ENCODE measurements at places on chromosomes 5 and 9.

- DNase-seq: no peak
Observed at GRCh38 chr9:104775574-104775936, 11.6 kb downstream of the NIPSNAP3B start.

- DNase-seq: no peak
Observed at GRCh38 chr5:37198842-37199241, 50.3 kb downstream of the CPLANE1 start.

GRCh38 chr9:87798261-87798833, 72.4 kb downstream of the CTSL start:
- no peak for DNase-seq

- DNase-seq: no peak
Observed at GRCh38 chr9:3768286-3768685, 242.5 kb upstream of the RFX3 start.

- DNase-seq: no peak
Observed at GRCh38 chr5:135709208-135709575, 125.3 kb upstream of the SLC25A48 start.

- DNase-seq: no peak
Observed at GRCh38 chr9:17272536-17272935, 137.7 kb downstream of the CNTLN start.

- DNase-seq: no peak
Observed at GRCh38 chr5:133510634-133511262, 101.6 kb downstream of the FSTL4 start.

- DNase-seq: no peak
Observed at GRCh38 chr9:98105006-98105405, 14.0 kb downstream of the TRIM14 start.

DNA sequence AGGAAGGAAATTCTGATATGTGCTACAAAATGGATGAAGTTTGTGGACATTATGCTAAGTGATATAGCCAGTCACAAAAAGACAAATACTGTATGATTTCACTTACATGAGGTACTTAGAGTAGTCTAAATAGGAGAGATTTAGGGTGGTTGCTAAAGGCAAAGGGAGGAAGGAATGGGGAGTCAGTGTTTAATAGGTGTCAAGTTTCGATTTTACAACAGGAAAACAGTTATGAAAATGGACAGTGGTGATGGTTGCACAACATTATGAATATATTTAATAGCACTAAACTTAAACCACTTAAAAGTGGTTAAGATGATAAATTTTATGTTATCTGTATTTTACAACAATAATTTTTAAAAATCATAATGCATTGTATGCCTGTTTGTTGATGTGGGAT, 40.4 kb upstream of the ECM2 start:
- DNase-seq: no peak

- no peak for DNase-seq
Observed at GRCh38 chr5:173041881-173042762, 14.0 kb upstream of the CREBRF start.

DNA sequence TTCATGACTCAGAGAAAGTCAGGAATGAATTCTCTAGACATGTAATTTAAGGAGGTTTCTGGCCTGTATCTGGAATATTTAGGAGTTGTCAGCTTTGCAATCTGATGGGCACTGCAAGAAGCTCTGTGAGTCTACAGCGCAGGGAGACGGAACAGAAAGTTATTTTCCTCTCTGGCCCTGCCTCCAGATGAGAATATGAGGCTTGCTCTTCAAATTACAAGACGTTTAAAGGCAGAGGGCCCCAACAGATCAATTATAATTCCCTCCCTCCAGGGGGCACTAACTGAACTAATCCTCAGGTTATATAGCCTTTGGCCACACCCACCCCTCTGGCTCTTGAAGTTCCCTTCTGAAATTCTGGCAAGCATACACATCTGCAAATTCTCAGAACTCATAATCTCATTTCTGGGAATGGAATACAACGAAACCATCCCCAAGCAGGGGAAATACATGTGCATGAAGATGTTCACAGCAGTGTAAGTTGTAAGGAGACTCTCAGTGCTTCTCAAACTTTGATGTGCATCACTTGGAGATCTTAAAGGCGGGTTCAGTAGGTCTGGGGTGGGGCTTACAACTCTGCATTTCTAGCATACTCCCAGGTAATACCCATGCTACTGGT, 307.6 kb downstream of the CWC27 start:
- no peak for DNase-seq

GRCh38 chr5:147466360-147466980, 43.4 kb downstream of the DPYSL3 start:
- DNase-seq: no peak

- no peak for DNase-seq
Observed at GRCh38 chr5:174839196-174839595, 114.8 kb downstream of the MSX2 start.

DNA sequence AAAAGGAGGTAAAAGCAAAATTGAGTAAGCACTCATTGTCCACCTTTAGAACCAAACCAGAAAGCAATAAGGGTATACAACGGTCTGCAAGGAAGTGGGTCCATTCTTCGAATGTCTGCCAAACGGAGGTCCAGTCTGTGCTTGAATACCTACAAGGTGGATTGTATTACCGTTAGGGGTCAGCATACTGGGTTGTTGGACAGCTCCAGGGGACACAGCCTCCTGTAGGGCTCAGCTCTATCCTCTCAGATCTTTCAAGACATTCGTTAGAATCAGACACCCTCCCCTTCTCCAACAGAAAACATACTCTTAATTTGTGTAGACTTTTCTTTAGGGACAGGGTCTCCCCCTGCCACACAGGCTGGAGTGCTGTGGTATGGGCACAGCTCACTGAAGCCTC, 5.5 kb downstream of the ASTN2 start:
- DNase-seq: no peak

- no peak for DNase-seq
Observed at GRCh38 chr5:96439477-96440184, 6.6 kb upstream of the PCSK1 start.

DNA sequence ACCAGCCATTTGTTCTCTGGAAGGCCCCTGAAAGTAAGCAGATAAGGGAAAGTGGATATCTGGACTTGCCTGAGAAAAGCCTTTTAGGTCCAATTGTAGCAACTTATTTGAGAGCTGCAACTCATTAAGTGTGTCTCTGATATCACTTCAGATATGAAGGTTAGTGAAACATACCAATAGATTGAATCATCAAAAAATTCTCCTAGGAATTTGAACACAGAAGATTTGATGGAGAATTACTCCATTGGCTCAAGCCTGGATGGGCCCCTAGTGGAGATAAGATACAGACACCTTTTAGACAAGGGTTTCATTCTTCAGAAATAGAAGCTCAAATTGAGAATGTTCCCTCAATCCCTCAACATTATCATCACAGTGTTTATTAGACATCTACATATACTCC, 356.7 kb downstream of the NDUFS4 start:
- DNase-seq: no peak

GRCh38 chr5:153551537-153552079, 61.1 kb downstream of the GRIA1 start:
- no peak for DNase-seq

DNA sequence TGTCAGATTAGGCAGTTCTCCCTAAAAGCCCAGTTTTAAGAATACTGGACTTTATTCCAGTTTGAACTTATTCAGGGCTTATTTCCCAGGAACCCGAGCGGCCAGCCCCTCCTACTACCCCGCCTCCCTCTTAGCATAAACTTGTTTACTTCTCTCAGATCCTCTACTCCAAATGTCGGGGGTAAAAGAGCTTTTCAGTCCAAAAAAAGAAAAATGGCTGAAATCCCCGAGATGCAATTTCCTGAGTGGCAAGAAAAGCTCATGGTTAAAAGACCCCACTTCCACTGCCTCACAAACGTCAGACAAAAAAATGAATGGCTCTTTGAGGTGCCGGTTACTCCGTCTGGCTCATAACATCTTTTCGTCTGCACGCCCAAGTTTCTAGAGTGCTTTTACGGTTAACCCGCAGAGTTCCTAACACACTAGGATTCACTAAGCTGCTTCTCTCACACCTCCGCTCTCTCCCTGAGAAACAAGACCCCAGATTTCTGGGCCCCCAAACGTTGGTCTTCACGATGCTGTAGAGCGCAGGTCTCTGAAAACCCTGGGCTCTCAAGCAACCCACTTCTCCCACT, 402 bp downstream of the BRD8 start:
- DNase-seq: no peak

DNA sequence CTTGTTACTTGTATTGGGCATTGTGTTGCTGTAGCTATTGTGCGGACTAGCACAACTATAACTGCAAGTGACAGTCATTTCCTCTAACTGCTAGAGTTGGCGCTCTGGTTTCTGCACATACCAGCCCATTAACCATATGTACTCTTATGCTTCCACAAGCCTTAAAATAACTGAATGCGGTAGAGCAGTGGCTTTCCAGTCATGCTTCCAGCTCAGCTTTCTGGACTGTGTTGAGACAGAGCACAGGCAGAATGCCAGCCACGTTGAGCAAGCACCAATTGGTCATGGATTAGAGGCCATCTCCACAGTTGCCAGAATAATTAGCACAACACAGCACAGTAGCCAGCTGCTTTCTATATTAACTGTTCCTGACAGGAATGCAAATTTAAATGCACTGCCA, 12.2 kb downstream of the INVS start:
- no peak for DNase-seq

- no peak for DNase-seq
Observed at GRCh38 chr9:114737118-114737517, 55.1 kb upstream of the TEX48 start.

- no peak for DNase-seq
Observed at GRCh38 chr9:38445154-38446043, 21.1 kb upstream of the IGFBPL1 start.

GRCh38 chr9:129550199-129550839, 70.6 kb downstream of the C9orf50 start:
- DNase-seq: no peak

- no peak for DNase-seq
Observed at GRCh38 chr9:127778280-127779135, at the start of gene SH2D3C. Gene SH2D3C (minus strand): TSS chr9:127778666. CDS start chr9:127778627, 39 bp downstream.

GRCh38 chr9:9521033-9521779, 1091.6 kb downstream of the PTPRD start:
- no peak for DNase-seq

Measured in stimulated activated CD8-positive, alpha-beta memory T cell treated with anti-CD3 and anti-CD28 coated beads, Interleukin-4, amount 100 ng/mL, for 4 hours (primary cell).